T-helper 2 cell (primary cell): ENCODE measurements at places on chromosomes 7 and 10.

GRCh38 chr10:37379991-37380390, 254.6 kb downstream of the ANKRD30A start:
- no peak for DNase-seq

DNA sequence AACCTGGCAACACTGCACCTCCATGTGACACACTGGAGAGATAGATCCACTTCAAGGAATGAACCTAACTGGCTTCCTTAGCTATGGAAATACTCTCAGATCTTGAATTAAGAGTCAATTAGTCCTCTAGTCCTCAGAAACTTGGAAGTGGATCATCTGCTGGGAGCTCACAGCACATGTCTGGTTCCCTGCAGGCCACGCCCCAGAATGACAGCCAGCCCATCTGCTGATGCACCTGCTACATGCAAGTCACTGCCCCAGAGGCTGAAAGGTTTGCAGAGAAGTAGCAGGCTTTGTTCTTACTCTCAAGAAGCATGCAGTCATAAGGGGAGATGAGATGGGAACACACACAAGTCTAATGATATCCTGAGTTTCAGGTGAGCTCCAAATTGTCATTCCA, 275.9 kb downstream of the SKAP2 start:
- DNase-seq: no peak

GRCh38 chr10:22444219-22444788, 99.0 kb downstream of the SPAG6 start:
- no peak for DNase-seq

DNA sequence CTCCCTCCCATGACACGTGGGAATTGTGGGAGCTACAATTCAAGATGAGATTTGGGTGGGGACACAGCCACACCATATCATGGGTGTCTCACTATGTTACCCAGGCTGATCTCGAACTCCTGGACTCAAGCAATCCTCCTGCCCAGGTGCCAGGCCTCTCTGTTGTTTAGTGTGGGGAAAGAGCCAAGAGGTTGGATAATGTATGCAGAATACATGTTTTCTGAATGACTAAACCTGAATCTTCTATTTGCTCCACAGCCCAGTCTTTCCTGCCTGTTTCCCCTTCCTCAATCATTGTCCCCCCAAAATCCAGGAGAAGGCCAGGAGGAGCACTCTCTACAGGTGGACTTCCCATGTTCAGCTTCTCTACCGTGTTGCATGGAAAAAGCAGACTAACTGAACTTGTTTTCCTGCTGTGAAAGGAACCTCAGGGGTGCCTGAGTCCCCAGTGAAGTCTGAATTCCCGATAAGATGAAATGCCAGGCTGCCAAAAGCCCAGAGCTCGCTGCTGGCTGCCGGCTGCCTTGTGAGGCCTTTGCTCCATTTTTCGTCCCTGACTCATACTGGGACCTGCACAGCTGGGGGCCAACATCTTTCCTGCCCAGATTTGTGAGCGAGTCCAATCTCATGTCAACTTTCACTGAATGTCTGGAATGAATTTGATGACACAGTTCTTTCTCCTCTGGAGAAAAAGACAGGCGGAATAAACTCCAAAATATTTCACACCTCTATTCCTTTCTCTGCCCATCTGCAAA, 588.0 kb downstream of the CALN1 start:
- DNase-seq: no peak

- DNase-seq: no peak
Measured at GRCh38 chr7:91267171-91267955, 3.1 kb downstream of the FZD1 start.

GRCh38 chr10:109898666-109899355, 24.5 kb downstream of the XPNPEP1 start:
- DNase-seq: no peak

- DNase-seq: no peak
Measured at GRCh38 chr7:138195151-138195571, 118.9 kb downstream of the AKR1D1 start.

DNA sequence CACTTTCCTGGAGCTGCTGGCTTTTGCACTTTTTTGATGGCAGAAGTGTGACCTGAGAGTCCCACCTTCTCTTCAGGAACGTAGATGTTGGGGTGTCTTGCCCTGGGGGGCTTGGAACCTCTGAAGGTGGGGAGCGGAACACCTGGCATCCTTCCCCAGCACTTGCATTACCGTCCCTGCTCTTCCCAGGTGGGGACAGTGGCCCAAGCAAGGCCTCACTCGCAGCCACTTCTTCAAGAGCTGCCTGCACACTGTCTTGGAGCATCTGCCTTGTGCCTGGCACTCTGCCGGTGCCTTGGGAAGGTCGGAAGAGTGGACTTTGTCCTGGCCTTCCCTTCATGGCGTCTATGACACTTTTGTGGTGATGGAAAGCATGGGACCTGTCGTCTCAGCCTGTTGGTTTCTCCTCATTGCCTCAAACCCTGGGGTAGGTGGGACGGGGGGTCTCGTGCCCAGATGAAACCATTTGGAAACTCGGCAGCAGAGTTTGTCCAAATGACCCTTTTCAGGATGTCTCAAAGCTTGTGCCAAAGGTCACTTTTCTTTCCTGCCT, 31.1 kb downstream of the PFKFB3 start:
- no peak for DNase-seq

DNA sequence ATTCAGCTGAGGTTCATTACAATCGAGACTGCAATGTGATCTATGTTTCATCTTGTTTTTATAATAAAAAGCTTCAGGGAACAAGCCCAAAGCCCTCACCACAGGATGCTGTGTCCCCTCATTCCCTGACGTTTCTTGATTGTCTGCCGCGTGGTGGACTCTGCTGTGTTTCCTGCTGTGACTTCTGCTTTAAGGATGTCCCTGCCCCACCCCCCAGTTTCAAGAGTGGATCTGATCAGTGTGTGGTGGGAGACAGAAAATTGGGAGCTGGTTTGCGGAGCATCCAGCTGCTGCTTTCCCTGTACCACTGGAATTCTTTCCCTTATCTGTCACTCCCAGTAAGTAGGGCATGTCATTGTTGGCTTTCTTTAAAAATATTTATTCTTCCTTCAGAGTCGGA, 86.2 kb downstream of the CREM start:
- DNase-seq: no peak

GRCh38 chr7:29208410-29209250, 14.1 kb downstream of the CHN2 start:
- no peak for DNase-seq

- no peak for DNase-seq
Measured at GRCh38 chr7:81248420-81248819, 329.6 kb upstream of the SEMA3C start.

GRCh38 chr10:132554053-132554990, 16.7 kb downstream of the INPP5A start:
- no peak for DNase-seq

DNA sequence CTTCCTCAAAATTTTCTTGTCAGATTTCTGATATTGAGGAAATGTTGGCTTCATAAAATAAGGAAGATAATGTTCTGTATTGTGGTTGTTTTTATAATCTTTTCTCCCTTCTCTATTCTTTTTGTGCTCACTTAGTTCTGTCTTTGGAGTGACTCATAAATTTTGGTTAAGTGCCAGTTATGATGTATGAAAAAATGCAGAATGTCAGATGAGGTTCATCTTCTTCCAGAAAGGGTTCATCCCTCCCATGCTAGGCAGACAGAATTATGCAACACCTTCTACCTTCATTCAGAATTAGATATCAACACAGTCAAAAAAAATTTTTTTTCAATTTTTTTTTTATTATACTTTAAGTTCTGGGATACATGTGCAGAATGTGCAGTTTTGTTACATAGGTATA, 36.6 kb upstream of the CYP2C19 start:
- DNase-seq: no peak

- DNase-seq: no peak
Measured at GRCh38 chr7:104017001-104017400, 27.5 kb upstream of the RELN start.

DNA sequence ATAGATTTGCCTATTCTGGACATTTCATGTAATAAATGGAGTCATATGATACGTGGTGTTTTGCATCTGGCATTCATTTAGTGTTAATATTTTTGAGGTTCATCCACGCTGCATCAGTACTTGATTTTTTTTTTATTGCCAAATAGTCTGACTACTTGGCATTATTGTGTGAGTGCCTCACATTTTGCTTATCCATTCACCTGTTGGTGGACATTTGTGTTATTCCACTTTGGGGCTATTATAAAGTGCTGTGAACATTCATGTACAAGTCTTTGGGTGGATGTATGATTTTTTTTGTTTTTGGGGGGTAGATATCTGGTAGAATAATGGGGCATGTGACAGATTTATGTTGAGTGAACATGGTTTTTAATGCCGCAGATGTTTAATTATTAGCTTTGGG, 19.7 kb downstream of the CUL1 start:
- DNase-seq: no peak

DNA sequence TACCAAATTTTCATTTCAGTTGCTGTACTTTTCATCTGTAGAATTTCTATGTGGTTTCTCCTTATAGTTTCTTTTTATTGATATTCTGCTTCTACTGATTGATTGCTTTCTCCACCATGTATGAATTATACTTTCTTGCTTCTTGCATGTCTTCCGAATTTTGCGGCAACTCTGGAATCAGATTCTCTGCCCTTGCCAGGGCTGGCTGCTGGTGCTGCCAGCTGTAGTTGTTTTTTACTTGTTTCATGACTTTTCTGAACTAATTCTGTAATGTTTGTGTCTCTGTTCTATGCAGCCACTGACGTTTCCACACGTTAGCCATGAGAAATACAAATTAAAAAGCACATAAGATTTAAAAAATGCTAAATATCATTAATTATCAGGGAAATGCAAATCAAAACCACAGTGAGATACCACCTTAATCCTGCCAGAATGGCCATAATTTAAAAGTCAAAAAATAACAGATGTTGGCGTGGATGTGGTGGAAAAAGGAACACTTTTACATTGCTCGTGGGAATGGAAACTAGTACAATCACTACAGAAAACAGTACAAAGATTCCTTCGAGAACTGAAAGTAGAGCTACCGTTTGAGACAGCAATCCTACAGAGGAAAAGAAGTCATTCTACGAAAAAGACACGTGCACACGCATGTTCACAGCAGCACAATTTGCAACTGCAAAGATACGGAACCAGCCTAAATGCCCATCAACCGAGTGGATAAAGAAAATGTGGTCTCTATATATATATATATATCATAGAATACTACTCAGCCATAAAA, 51.5 kb downstream of the MAD1L1 start:
- no peak for DNase-seq

- DNase-seq: no peak
Measured at GRCh38 chr7:7751243-7752092, 33.1 kb upstream of the RPA3 start.

GRCh38 chr10:28996345-28996744, 292.5 kb upstream of the LYZL1 start:
- DNase-seq: no peak

DNA sequence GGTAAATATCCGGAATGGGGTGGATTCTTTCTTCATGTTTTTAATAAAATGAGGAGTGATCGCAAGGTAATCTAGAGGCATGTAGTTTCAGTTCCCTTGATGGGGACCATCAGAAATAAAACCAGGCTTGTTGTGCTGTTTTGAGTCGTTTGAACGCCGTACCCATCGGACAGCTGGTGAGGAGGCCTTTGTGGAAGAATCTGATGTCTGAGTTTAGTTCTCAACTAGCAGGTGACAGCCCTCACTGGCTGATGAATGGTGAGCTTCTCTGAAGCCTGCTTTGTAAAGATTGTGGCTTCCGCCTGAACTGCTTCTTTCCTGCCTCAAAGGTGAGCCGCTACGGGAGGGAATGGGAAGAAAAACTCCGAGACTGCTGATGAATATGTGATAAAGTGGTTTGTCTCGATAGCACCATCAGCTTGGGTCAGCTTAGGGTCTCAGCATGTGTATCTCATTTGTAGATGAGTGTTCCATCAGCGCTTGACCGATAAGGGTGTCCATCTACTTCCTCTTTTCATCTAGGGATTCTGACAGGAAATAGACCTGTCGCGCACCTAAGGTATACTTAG, 977 bp downstream of the TMEM248 start:
- DNase-seq: peak; percentile 13

- no peak for DNase-seq
Measured at GRCh38 chr7:34357068-34357467, 300.9 kb upstream of the NPSR1 start.

DNA sequence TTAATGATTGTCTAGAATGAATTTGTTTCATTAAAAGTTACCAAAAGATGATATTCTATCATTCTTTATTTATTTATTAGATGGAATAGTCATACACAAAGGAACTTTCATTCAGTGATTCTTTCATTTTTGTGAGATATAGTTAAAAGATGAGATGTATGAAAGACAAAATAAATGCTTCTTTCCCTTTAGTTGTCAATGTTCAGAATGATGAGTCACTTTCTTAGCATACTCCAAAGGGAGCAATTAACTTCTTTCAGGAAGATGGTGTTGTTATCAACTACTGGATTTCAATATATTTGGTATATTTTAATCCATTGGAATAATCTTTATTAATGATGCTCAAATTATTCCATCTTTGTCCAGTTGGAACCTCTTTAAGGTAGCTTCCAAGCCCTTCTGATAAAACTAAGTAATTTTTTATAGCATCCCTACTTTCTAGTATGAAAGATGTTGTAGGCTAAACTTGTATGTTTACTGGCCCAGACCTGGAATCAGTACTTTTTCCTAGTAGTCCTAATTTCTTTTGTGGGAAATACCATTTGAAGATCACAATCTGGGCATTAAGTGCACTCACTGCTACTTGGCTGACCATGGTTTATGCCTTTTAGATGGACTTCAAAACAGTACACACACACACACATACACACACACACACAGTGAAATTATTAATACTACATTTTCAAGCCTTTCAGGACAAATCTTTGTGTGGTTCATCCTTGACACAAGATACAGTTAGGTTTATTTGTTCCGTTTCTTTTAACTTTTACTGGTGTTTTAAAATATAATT, 2.5 kb downstream of the GIMAP7 start:
- DNase-seq: no peak

- no peak for DNase-seq
Measured at GRCh38 chr7:48140001-48140681, 31.1 kb upstream of the ABCA13 start.

- no peak for DNase-seq
Measured at GRCh38 chr10:108749042-108749441, 1174.3 kb downstream of the XPNPEP1 start.

GRCh38 chr7:21029006-21029405, 242.3 kb upstream of the SP8 start:
- no peak for DNase-seq

GRCh38 chr7:92763636-92764423, 72.5 kb downstream of the CDK6 start:
- no peak for DNase-seq

DNA sequence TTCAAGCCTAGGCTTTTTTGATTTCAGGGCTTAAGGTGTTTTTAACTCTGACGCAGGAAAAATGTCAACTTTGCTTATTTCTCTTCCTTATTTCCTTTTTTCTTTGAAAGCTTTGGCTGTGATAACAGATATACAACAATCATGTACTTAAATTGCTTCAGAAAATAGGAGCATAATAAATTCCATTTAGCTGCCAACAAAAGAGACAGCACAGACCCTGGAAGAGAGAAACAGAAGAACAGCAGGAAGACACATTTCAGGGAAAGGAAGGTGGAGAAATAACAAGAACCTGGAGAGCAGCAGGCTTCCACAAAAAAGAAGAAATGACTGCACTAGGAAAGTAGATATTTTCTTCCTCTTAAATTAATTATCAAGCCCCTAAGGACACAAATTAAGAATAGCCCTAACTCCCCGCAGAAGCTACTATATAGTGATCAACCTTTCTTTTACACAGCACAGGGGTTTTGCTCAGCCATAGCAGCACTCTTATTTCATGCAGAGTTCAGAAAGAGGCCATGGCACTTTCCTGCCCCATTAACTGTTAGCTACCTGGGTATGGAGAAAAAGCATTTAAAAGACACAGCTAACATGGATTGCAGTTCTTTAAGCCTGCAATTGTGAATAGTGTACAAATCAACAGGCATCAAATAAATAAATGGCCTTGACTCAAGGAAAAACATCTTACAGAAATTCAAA, 61.5 kb downstream of the IQUB start:
- DNase-seq: no peak
